ENCODE measurements at places on chromosomes 7 and 10. TPM values are rescaled to one million over a fixed set of nuclear protein-coding genes. Genes with fewer than 3 reads are reported as not detected.

LRWD1 gene
- 7.6 TPM for total RNA-seq

IFIT1 gene
- 13.8 TPM for total RNA-seq

NIPSNAP2 gene
- 184 TPM for total RNA-seq

SGCE gene
- 29.9 TPM for total RNA-seq

FOXI2 gene
- not detected for total RNA-seq

OPALIN gene
- not detected for total RNA-seq

PRLHR gene
- not detected for total RNA-seq

LRRC18 gene
- not detected for total RNA-seq

CYP26A1 gene
- not detected for total RNA-seq

DNA sequence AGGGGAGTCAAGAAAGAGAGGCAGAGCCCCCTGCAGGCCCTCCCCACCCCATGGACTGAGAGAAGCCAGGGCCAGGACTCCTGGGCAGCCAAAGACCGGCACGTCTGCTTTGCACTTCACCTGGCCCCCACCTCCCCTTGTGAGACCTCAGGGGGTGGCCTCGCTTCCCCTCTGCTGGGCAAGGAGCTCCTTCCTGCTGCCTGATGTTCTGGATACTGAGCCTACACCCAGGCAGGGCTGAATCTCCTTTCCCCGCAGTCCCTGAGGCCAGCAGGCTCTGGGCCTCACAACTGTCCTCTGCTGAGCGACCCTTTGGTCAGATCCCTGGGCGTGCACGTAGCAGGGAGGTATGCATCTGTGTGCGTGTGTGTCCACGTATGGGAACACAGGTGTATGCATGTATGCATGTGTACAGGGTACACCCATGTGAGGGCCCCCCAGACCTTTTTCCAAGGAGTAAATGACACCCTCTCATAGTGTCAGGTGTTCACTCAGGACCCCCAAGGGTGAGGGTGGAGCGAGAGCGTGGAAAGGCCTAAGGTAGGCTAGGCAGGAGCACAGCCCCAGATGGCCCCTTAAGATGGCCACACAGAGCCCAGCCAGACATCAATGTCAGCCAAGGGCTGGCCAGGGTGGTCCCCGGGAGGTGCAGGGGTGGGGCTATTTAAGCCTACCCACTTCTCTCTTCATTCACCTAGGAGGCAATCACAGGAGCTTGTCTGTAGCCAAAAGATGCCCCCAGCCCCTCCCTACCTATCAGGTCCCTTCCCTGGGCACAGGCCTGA lies 1.9 kb upstream of the RET start:
- H3K4me1 ChIP-seq = peaks cover 22% of the 10 kb centered on the region
- H3K4me3 ChIP-seq = no peak overlapping the region
- H3K36me3 ChIP-seq = no peaks in the 10 kb centered on the region
- no peak overlapping the region for H3K27ac ChIP-seq
- no peak for DNase-seq

- H3K4me3 ChIP-seq = no peak overlapping the region
- DNase-seq = peak; percentile 2
- no peak overlapping the region for H3K27ac ChIP-seq
Observed at GRCh38 chr10:42970451-42971250, 106.2 kb upstream of the RET start.

DNA sequence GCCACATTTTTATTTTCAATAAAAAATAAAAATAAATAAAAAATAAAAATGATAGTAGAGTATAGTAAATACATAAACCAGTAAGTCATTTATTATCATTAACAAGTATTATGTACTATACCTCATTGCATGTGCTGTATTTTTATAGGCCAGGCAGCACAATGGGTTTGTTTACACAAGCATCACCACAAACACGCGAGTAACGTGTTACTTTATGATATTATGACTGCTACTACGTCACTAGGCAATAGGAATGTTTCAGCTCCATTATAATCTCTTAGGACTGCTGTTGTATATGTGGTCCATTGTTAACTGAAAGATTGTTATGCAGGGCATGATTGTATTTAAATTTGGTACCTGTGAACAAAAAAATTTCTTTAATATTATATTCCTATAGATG lies 20.8 kb upstream of the SDHAF3 start:
- no peak overlapping the region for H3K4me3 ChIP-seq
- H3K27ac ChIP-seq = no peak overlapping the region
- H3K4me1 ChIP-seq = no peaks in the 10 kb centered on the region
- no peaks in the 10 kb centered on the region for H3K36me3 ChIP-seq

DNA sequence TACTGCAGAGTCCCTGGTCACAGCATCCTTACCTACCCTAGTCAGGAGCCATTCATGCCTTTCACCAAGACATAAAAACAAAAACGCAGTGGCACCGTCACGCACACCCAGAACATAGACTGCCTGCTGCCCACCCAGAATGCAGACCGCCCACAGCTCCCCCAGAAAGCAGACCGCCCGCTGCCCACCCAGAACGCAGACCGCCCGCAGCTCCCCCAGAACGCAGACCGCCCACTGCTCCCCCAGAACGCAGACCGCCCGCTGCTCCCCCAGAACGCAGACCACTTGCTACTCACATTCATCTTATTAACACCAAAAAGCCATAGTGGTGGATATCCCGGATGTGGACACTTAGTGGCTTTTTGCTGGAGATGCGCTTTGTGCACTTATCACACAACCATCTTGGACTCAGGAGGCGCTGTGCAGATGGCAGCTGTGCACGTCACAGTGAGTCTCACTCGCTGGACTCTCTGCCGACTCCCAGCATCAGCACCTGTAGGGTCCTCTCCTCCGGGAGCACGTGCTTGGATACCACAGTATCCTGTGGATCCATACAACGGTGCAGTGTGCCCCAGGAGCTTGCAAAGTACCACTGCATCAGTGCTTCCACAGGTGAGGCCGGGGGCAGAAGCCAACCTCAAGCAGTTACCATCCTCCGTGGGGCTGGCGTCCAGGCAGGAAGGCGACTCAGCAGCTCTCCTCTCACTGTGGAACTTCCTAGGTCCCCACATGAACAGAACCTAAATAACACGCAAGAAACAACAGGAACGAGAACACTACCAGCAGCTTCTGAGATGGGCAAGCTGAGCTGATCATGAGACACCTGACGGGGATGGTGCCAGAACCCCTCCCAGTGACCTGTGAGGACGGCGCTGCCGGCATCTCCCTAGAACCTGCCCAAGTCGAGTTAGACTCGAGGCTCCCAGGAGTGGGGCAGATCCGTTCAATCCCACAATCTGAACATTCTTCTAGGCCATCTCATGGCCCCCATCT lies 161.0 kb downstream of the DIP2C start:
- peaks cover 7% of the 10 kb centered on the region for H3K4me1 ChIP-seq
- no peak for DNase-seq
- H3K36me3 ChIP-seq = no peaks in the 10 kb centered on the region

- no peak overlapping the region for H3K4me3 ChIP-seq
- H3K36me3 ChIP-seq = no peaks in the 10 kb centered on the region
- H3K27ac ChIP-seq = no peak overlapping the region
- H3K4me1 ChIP-seq = no peaks in the 10 kb centered on the region
- H3K27me3 ChIP-seq = no peaks in the 10 kb centered on the region
- no peak for DNase-seq
Observed at GRCh38 chr7:45216622-45217165, 59.1 kb downstream of the RAMP3 start.

- H3K4me1 ChIP-seq = no peaks in the 10 kb centered on the region
- no peaks in the 10 kb centered on the region for H3K36me3 ChIP-seq
- H3K4me3 ChIP-seq = no peak overlapping the region
- H3K27me3 ChIP-seq = no peaks in the 10 kb centered on the region
Observed at GRCh38 chr7:144857463-144857862, 21.6 kb upstream of the TPK1 start.

- H3K36me3 ChIP-seq = no peaks in the 10 kb centered on the region
- H3K4me1 ChIP-seq = no peaks in the 10 kb centered on the region
- H3K27ac ChIP-seq = no peak overlapping the region
- no peak for DNase-seq
- no peak overlapping the region for H3K4me3 ChIP-seq
Observed at GRCh38 chr10:124204726-124205125, 111.3 kb upstream of the CHST15 start.

- H3K27ac ChIP-seq = no peak overlapping the region
- no peak for DNase-seq
- H3K4me1 ChIP-seq = no peaks in the 10 kb centered on the region
- H3K36me3 ChIP-seq = no peaks in the 10 kb centered on the region
- no peak overlapping the region for H3K4me3 ChIP-seq
Observed at GRCh38 chr7:108118959-108119358, 11.2 kb downstream of the LAMB4 start.

- H3K4me1 ChIP-seq = peaks cover 1% of the 10 kb centered on the region
- no peak for DNase-seq
- H3K27ac ChIP-seq = no peak overlapping the region
- H3K27me3 ChIP-seq = no peaks in the 10 kb centered on the region
- no peak overlapping the region for H3K4me3 ChIP-seq
- H3K36me3 ChIP-seq = peaks cover 7% of the 10 kb centered on the region
Observed at GRCh38 chr10:89426230-89426868, 12.0 kb downstream of the IFIT5 start.

GRCh38 chr7:17133977-17134376 lies 164.5 kb upstream of the AHR start:
- H3K36me3 ChIP-seq = no peaks in the 10 kb centered on the region
- DNase-seq = no peak
- H3K4me3 ChIP-seq = no peak overlapping the region
- no peaks in the 10 kb centered on the region for H3K27me3 ChIP-seq
- H3K4me1 ChIP-seq = no peaks in the 10 kb centered on the region
- no peak overlapping the region for H3K27ac ChIP-seq

DNA sequence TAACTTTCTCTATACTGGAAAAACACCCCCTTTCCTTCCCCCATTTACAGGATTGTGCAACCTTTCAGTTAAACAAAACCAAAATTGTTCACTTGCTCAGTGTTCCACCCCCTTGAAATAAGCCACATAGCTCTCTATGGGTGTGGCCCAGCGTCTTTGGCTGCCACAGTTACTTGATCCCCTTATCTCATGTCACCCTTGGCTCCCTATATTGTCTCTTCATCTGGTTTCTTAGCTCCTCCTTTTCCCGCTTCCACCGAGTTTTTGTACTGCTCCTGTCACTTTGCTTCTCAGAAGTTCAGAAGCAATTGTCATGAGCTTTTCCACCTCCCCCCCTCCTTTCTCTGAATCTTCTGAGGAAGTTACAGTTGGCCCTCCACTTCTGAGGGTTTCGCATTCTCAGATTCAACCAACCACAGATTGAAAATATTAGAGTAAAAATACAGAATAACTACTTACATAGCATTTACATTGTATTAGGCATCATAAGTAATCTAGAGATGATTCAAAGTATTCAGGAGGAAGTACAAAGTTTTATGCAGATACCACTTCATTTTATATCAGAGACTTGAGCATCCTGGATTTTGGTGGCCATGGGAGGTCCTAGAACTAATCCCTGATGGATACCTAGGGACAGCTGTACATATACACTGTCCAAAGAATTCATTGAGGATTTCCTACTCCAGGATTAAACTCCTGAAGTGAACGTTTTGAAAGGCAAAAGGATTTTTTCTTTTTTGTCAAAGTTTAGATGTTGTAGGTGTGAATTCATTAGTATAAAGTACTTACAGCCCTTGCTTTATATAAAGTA lies 60.4 kb downstream of the ADD3 start:
- H3K27me3 ChIP-seq = no peaks in the 10 kb centered on the region
- peaks cover 78% of the 10 kb centered on the region for H3K4me1 ChIP-seq
- no peaks in the 10 kb centered on the region for H3K36me3 ChIP-seq
- DNase-seq = no peak
- H3K4me3 ChIP-seq = no peak overlapping the region
- peak overlapping the region; percentile 60 for H3K27ac ChIP-seq

DNA sequence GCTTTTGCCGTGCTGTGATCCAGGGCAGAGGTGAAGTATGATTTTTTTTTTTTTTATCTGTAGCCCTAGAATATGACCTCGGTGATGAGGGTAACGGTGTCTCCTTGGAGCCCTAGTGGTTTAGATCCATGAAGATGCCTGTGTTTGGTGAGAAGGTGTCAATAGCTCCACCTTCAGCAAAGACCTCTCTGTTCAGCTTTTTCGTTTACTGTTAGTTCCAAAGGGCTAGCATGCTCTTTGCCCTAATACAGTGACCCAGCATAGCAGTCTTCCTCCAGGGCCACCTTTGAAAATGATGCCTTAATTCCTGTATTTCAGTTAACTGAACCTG lies 746 bp upstream of the MRPS16 start:
- peak overlapping the region; percentile 94 for H3K27ac ChIP-seq
- peaks cover 10% of the 10 kb centered on the region for H3K36me3 ChIP-seq
- H3K4me3 ChIP-seq = peak overlapping the region; percentile 69
- DNase-seq = no peak

DNA sequence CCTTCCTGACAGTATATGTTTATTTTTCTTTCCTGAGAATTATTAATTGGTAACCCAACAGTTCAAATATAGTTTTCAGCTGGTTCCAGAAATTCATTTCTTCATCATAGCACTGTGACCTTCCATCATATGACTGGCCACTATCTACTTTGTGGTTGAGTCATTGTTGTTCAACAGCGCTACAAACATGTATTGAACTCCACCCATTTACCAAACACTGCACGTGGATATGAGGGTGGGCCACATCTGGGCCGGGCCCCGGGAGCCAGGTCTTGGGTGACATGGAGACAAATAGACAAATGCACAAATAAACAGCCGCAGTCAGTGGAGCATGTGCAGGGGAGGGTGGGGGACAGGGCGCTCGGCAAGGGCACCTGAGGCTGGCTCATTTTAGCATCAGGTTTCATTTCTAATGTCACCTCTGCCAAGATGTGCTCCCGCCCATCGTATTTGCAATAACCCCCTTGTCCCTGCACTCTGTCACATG lies 24.0 kb upstream of the EEPD1 start:
- no peak for DNase-seq
- peak overlapping the region; percentile 81 for H3K27ac ChIP-seq
- H3K27me3 ChIP-seq = no peaks in the 10 kb centered on the region

- H3K36me3 ChIP-seq = no peaks in the 10 kb centered on the region
- H3K4me3 ChIP-seq = no peak overlapping the region
- no peaks in the 10 kb centered on the region for H3K4me1 ChIP-seq
- H3K27me3 ChIP-seq = no peaks in the 10 kb centered on the region
Observed at GRCh38 chr7:116095396-116095795, 64.8 kb upstream of the TFEC start.

- H3K4me1 ChIP-seq = no peaks in the 10 kb centered on the region
- no peaks in the 10 kb centered on the region for H3K27me3 ChIP-seq
- H3K27ac ChIP-seq = no peak overlapping the region
- no peak for DNase-seq
Observed at GRCh38 chr10:36211856-36212255, 569.8 kb upstream of the FZD8 start.

DNA sequence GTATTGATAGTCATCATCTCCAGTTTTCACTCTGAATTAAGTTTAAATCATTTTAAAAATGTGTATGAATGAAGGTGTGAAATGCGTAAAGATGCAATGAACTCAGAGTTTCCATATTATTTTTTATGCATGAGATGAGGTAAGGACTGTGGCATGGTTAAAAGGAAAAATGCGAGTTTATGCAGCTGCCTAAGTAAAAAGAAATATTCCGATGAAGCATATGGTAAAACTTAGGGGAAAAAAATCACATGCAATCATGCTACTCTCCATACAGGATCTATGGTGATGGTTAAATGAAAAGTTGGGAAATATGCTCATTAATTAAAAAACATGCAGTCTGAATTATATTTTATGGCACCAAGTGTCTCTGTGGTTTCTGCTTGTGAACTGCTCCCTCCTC lies 77.5 kb upstream of the SP8 start:
- DNase-seq = no peak
- H3K4me3 ChIP-seq = no peak overlapping the region
- no peaks in the 10 kb centered on the region for H3K36me3 ChIP-seq

- no peak for DNase-seq
- no peak overlapping the region for H3K27ac ChIP-seq
- no peaks in the 10 kb centered on the region for H3K27me3 ChIP-seq
- no peak overlapping the region for H3K4me3 ChIP-seq
- no peaks in the 10 kb centered on the region for H3K4me1 ChIP-seq
Observed at GRCh38 chr7:142345811-142346210, 88.0 kb upstream of the PRSS58 start.

Measured in heart left ventricle (tissue), 16 donors.